ENCODE measurements at places on chromosomes 2 and 18. TPM values are rescaled to one million over a fixed set of nuclear protein-coding genes. Genes with fewer than 3 reads are reported as not detected.

Gene ABCG5
- total RNA-seq, result not detected

GRCh38 chr2:199201539-199201938 lies 256.2 kb downstream of the SATB2 start:
- no peak for DNase-seq

- DNase-seq, result no peak
Measured at GRCh38 chr2:225597911-225598310, 198.4 kb downstream of the NYAP2 start.

- no peak for DNase-seq
Measured at GRCh38 chr2:11421863-11422490, 44.0 kb downstream of the E2F6 start.

DNA sequence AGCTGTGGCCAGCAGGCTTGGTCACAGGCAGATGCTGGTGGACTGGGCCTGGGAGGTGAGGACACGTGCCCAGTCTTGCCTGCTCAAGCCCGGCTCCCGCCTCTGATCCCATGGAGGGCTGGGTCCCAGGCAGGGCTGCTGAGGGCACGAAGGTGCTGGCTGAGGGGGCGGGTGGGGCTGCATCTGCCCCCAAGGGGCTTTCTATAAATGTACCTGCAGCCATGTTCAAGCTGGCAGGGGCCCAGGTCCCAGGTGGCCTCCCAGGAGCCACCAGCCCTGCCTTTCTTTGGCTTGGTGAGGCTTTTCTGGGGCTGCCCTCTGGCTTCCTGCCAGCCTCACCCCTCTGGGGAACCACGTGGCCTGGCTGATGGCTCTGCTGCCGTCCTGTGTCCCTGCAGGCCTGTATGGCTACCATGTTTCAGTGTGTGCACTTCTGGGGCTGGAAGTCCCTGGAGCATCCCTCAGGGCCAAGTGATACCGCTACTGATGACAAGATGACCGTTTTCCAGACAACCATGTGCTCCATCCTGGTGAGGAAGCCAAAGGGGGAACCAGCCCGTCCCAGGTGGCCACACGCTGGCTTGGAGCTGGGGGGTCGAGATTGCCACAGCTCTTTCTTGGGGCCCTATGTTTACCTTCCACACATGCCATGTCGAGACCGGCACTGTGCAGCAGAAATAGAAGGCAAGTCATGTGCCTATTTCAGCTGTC lies 23.2 kb downstream of the HJURP start:
- DNase-seq, result no peak
